CD4-positive, alpha-beta T cell treated with Interleukin-17A for 1 hour (primary cell): ENCODE measurements at places on chromosomes 6 and 20.
A peak's percentile ranks its signal among the peaks of the same experiment; 100 is the strongest.

- no peak for DNase-seq
Measured at GRCh38 chr6:71139249-71139648, 149.4 kb upstream of the OGFRL1 start.

DNA sequence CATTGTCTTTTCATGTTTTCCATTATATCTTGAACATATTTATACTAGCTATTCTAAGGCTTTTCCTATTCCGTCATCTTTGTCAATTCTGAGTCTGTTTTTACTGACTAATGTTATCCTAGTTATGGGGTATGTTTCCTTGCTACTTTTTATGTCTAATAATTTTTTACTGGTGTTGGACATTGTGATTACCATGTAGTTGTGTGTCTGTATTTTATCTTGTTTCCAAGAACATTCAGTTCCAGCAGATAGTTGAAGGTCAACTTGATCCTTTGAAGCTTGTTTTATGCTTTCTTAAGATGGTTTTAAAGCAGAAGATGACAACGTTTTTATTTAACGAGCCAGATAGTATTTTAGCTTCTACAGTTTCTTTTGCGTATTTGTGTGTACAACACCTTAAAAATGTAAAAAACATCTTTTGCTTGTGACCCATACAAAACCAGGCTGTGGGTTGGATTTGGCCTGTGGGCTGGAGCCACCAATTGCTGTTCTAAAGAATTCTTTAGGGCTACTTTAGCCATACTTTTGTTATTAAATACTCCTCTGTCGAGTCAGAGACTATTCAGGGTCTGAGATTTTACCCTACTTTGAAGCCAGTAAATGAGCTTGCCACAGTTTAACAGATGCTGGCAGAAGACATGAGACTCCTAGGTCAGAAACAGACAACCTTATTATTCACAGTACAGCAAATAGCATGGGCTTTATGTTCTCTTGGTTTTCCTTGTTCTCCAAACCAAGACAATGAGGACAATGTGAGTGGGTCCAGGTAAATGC lies 38.7 kb upstream of the REV3L start:
- no peak for DNase-seq

- DNase-seq = no peak
Measured at GRCh38 chr6:152453421-152453820, 183.7 kb downstream of the SYNE1 start.

GRCh38 chr20:59006864-59007664 lies at the start of gene CTSZ:
TSS of gene CTSZ (minus strand) at chr20:59007254. CDS start at chr20:59007128, 126 bp downstream.
- peak; percentile 38 for DNase-seq

DNA sequence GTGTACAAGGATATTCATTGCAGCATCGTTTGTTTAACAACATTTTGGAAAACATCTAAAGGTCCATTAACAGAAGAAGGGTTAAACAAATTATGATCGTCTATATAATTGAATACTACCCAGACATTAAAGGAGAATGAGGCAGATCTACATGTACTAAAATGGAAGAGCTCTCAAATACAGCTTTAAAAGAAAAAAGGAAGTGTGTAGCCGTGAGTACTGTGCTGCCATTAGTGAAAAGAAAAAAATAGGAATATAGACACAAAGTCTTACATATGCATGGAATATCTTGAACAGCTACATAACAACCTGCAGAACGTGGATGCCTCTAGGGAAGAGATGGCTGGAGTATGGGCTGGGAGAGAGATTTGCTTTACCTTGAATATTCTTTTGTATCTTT lies 37.9 kb downstream of the PRDM1 start:
- DNase-seq = no peak

DNA sequence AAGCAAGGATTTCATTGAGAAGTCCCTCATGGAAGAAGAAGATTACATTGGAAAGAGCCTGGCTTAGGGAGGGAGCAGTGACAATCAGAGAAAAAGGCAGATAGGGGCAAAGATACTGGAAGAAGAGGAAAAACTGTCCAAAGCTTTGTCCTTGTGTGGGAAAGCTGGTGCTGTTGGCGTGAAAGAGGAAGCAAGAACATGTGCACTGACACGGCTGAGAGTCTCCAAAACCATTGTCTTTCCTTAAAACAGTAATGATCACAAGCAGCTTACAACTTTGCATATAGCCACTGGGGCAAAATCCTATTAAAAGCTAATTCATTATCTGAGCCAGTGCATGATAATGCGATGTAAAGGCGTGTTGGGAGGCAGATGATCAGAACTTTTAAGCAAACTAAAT lies 85.1 kb upstream of the ESR1 start:
- DNase-seq = no peak

DNA sequence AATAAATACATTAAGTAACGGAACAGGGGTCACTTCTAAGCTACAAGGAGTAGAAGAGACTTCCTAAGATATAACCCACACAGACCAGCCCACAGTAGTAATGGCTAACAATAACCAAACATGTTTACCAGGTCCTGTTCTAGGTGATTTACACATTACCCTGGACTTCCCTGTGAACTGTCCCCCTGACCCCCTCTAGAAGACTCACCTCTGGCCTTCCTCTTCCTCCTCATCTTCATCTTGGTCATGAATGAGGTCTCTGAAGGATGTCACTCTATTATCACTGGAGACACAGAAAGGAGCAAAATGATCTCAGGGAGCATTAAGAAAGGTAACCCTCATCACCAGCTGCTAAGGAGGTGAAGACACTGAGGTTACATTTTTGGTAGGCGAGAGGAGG lies 8.7 kb downstream of the NSFL1C start:
- DNase-seq = no peak

- no peak for DNase-seq
Measured at GRCh38 chr20:29878281-29878741, 1379.2 kb upstream of the DEFB115 start.
